ENCODE measurements at places on chromosomes 7 and 10. TPM values are rescaled to one million over a fixed set of nuclear protein-coding genes. Genes with fewer than 3 reads are reported as not detected.

GRCh38 chr7:114799628-114800028, 122.3 kb upstream of the MDFIC start:
- DNase-seq = no peak
- H3K36me3 ChIP-seq = no peaks in the 10 kb centered on the region
- no peak overlapping the region for H3K4me3 ChIP-seq
- no peaks in the 10 kb centered on the region for H3K4me1 ChIP-seq
- H3K27ac ChIP-seq = no peak overlapping the region
- no peaks in the 10 kb centered on the region for H3K27me3 ChIP-seq

DNA sequence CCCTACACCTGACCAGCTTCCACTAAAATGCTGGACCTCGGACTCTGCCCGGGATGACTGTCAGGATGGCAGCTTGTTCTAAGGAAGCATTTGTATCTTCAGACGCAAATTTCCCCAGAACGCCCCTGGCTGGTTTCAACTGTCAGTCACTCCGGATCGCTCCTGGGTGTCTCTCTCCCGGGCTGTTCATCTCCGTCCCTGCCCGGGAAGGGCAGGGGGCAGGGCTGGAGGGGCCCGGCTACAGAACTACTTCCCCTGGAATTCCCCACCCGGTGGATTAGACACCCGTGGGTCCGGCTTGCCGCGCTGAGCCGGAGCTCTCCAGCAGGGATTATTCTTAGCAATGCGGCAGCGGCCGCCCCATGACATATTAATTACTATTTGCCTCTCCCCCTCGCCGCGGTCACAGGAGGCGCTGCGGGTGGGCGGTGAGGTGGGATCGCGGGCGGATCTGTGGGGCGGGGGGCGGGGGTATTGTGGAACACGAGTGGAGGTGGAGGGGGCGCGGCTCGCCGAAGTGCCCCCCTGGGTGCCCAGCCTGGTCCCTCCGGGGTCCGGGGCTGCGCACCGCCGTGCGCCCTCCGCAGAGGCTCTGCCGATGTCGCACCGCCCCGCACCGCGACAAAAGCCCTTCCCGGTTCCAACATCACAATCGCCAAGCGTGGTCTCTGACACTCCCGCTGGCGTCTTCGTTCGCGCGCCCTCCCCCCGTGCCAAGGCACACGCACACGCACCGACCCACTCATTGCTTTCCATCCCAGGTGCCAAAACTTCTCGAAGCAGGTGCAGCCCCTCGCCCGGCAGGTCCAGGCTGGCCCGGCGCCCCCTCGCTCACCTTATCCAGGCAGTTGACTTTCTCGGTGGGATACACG, 276.1 kb upstream of the NEBL start:
- no peak overlapping the region for H3K4me3 ChIP-seq
- DNase-seq = no peak
- peaks cover 6% of the 10 kb centered on the region for H3K27me3 ChIP-seq
- no peaks in the 10 kb centered on the region for H3K36me3 ChIP-seq

- no peak for DNase-seq
- no peak overlapping the region for H3K27ac ChIP-seq
- H3K36me3 ChIP-seq = no peaks in the 10 kb centered on the region
- no peaks in the 10 kb centered on the region for H3K27me3 ChIP-seq
- no peak overlapping the region for H3K4me3 ChIP-seq
Measured at GRCh38 chr10:36725581-36726520, 399.5 kb upstream of the ANKRD30A start.

DNA sequence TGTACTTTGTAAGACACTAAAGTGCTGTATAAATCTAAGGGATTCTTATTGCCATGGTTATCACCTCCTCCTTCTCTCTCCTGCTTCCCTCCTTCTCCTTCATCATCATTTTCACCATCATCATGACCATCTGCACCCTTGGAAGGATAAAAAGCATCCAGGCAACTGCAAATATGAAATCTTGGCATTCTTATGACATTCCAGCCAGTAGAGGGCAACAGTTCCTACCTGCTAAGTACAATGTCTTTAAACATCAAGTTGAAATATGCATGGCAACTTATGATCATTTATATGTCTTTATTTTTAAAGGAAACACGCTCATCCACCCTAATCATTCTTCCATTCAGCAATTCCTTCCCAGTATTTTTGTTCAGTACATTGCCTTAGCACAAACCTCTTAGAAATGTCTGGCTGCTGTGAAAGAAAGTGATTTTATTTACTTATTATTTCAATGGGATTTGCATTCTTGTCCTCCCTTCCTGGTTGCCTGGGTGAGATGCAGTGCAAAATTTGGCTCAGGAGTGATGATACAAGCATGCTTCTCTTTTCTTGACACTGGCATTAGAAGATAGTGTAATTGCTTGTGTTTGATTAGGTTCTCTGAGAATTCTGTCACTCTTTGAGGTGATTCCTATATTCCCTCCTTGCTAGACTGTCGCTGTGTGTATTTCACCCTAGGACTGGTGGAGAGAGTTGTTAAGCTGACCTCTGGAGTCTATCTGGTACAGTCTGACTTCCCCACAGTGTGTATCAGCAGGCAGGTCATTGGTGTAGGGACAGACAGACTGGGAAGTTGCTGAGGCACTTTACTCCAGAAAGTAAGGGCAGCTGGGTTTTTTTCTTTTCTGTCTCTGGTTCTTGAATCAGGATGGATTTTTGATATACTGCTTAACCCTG, 188.5 kb upstream of the BMPER start:
- H3K27ac ChIP-seq = no peak overlapping the region
- DNase-seq = no peak
- H3K27me3 ChIP-seq = no peaks in the 10 kb centered on the region
- H3K4me3 ChIP-seq = no peak overlapping the region
- H3K36me3 ChIP-seq = no peaks in the 10 kb centered on the region

DNA sequence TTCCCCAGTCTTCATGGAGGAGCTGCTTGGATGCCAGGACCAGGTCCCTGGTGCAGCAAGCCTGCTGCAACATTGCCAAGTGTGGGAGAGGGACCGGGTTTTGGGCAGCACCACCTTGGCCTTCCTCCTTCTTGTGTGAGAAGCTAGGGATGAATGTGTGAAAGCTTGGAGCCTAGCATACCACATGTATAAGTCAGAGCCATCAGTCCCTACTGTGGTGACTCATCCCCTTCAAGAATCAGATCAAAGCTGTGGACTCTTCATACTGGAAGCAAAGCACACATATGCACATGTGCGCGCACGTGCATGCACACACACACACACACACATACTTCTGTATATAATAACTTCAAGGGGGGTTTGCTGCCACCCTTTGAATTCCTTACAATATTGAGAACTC, 527.8 kb downstream of the LRMDA start:
- H3K4me3 ChIP-seq = no peak overlapping the region
- no peaks in the 10 kb centered on the region for H3K27me3 ChIP-seq
- H3K4me1 ChIP-seq = no peaks in the 10 kb centered on the region
- no peak for DNase-seq

DNA sequence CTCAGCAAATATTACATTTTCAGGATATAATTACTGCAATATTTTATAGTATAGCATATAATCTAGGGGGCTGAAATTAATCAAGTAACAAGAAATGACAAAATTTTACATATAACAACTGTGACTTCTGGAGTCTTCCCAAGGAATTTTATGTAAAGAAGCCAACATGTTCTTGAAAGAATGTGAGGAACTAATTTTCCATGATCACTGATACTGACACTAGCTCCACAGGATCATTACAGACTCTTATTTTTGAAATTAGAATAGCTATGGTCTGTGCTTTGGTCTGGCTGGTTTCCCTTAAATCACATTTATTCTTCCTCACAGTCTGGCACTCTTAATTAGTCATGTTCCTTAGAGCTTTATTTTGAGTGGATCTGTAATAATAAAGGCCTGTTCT, 267.7 kb upstream of the SEMA3A start:
- no peaks in the 10 kb centered on the region for H3K36me3 ChIP-seq
- H3K4me1 ChIP-seq = no peaks in the 10 kb centered on the region
- H3K27me3 ChIP-seq = no peaks in the 10 kb centered on the region
- DNase-seq = no peak
- H3K4me3 ChIP-seq = no peak overlapping the region

CCDC172 gene
- polyA plus RNA-seq = not detected

GRCh38 chr7:1021366-1021765, 23.0 kb upstream of the GPR146 start:
- no peak for DNase-seq
- H3K27me3 ChIP-seq = no peaks in the 10 kb centered on the region
- H3K27ac ChIP-seq = no peak overlapping the region
- H3K36me3 ChIP-seq = no peaks in the 10 kb centered on the region
- H3K4me1 ChIP-seq = peaks cover 3% of the 10 kb centered on the region
- no peak overlapping the region for H3K4me3 ChIP-seq

- peak within 1 kb of the TSS; percentile 73 for H3K4me3 ChIP-seq
- peak within 1 kb of the TSS; percentile 76 for H3K27ac ChIP-seq
- H3K27me3 ChIP-seq = no peaks in the 10 kb centered on the region
- H3K4me1 ChIP-seq = peaks cover 41% of the 10 kb centered on the region
- DNase-seq = peak; percentile 73
Measured at GRCh38 chr10:98446661-98447221, at the start of gene HPS1. TSS of gene HPS1 (minus strand) at chr10:98446935. CDS start at chr10:98443240, 3,695 bp downstream.

DNA sequence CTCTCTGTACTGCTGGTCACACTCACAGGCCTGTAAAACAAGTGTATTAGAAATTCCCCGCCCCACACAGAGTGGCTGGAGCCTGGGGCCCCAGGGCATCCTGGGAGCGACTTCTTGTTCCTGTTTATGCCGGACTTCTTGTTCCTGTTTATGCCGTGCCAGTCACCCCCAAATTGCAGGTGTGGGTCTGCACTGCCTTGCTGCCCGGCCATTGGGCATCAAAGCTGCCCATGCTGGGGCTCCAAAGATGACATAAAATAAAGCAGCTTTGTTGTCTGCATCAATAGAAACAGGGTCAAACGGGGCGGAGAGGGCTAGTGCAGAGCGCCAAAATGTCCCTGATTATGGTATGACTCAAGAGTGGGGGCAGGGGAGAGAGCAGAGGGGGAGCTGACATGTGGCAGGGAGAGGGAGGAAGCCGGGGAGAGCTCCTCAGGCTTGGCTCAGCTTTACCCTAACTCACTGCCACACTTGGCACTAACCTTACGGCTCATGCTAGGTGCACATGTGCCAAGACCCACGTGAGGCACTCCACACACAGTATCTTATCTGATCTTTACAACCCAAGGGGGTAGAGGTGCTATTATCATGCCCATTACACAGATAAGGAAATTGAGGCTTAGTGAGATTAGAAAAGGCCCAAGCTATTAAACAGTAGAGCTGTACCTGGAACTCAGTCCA, 98.4 kb downstream of the PIP4K2A start:
- no peaks in the 10 kb centered on the region for H3K27me3 ChIP-seq
- peak; percentile 51 for DNase-seq
- H3K27ac ChIP-seq = peak overlapping the region; percentile 53
- H3K36me3 ChIP-seq = no peaks in the 10 kb centered on the region
- peaks cover 97% of the 10 kb centered on the region for H3K4me1 ChIP-seq
